H4 (cell line): ENCODE measurements at places on chromosomes 6 and 20. TPM values are rescaled to one million over a fixed set of nuclear protein-coding genes. Genes with fewer than 3 reads are reported as not detected.

DNA sequence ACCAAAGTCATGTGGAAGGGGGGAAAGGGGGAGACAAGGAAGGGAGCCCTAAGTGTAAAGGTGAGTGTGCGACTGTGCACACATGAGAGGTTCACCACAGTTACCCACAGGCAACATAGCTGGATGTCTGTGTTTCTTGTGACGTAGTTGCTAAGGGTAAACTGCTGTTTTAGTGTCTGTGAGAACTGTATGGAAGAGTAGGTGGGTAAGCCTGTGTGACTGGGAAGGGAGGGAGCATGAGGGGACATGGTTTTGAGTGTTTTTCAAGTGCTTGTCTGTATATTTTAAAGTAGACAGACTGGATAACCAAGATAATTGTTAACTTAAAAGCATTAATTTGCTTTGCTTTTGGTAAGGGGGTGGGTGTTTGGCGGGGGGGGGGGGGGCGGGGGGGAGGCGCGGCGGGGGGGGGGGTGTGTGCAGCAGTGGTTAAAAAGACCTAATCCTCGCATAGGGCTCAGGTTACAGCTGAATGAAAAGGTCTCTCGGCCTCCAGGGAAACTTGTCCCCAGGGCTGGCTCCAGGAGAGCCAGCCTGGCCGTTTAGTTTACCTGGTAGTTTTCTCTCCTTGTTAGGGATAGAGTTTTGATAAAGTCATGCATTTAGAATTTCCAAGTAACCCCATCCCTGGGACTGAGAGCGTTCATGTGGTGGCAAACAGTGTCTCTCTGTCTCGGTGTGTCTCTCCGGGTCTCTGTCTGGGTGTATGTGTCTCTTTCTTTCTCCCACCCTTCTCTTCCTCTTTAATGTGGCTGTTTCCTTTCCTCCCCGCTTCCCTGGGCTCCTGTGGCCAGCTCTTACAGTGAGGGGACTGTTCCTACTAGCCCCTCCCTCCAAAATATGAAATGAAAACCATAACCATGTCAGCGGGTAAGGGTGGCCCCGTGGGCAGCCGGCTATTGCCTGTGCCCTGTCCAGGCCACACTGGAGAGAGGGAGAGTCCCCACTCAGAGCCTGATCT lies 3.4 kb downstream of the SCUBE3 start:
- DNase-seq: no peak

DNA sequence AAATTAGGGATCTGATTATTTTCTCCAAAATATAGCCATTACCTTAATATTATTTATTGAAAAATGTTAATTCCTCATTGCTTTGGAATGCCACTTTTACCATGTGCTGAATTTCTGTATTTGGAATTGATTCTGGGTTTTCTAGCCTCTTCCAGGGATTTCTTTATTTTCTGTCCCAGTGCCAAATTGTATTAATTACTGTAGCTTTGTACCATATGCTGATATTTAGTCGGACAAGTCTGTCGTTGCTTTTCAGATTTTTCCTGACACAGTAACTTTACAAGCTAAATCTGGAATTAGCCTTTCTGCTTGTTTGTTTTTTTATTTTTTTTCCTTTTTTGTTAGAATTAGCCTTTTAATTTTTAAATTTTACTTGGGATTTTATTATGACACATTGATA lies 10.9 kb upstream of the TMEM14B start:
- DNase-seq: no peak

Gene ZNF217
- total RNA-seq: 8.1 and 9.7 TPM in 2 replicates

Gene SIGLEC1
- total RNA-seq: 0.02 TPM in 1 of 2 replicates, not detected in the other

Gene LTA
- not detected in 2 replicates for total RNA-seq

Gene AVP
- not detected in 2 replicates for total RNA-seq

DNA sequence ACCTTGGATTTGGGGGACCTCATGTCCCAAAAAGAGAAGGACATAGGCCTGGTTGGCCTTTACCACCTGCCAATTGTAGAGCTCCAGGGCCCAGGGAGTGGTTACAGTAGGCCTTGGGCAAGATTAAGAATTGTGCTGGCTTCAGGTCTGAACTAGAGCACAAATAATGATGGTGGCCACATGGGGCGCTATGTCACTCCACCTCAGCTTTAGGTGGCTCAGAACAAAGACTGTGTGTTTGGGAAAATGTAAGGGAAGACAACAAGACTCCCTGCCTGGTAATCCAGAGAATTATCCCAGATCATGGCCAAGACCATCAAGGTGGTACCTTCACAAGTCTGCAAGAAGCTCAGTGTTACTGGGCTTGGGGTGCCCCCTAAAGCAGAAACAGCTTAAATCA lies 224.9 kb upstream of the OPRM1 start:
- no peak for DNase-seq

- DNase-seq: no peak
Measured at GRCh38 chr20:48564982-48565539, 262.7 kb downstream of the PREX1 start.

DNA sequence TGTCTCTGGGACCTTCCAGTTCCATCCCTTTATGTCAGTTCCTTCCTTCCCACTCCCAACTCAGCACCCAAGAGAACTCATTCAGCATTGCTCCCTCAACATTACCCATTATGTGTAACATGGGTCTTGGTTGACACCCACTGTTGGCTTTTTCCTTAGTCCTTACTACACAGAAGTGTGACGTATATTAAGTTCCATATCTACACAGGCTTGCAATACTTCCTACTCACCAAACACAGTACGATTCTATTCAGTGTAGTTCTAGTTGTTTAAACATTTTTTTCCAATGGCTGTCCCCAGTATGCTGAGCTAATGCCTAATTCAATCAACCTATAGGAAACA lies 37.7 kb downstream of the ARHGAP18 start:
- DNase-seq: no peak

Gene DLL1
- 0.54 and 2.2 TPM in 2 replicates for total RNA-seq

DNA sequence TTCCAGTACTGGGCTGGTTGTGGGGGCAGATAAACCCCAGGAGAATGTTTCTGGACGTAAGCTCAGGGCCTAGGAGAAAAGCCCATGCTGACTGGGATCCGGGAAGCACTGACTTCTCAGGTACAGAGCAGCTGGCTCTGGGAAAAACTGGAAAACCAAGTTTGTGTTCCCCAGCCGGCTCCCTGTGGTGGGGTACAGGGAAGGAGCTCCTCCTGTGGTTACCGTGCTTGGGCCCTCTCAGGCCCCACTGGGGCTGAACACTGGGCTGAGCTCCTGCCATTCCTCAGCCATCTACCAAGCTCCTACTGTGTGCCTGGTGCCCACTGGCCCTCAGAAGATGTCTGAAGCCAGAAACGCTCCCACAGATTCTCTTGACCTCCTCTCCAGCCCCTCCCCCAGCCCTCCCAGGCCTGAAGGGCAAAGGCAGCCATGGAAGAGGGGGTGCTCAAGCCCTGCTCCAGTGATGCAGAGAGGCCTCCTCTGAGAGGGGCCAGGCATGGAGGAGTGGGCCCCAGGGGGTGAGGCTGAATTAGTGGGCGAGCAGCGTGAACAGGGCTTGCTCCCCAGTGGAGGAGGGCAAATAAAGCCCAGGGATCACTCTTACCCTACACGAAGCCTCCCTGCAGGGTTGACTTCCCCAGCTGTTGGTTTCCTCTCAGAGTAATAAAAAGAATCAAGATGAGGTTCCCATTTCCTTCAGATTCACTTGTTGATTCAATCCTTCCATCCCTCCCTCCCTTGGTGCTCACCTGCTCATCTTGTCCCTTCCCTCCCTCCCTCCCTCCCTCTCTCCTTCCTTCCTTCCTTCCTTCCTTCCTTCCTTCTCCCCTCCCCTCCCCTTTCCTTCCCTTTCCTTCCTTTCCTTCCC lies 100.0 kb downstream of the VEGFA start:
- no peak for DNase-seq
